ELF-1 (cell line): ENCODE measurements at places on chromosomes 2 and 18.

- DNase-seq: no peak
Measured at GRCh38 chr2:238182362-238182761, 21.1 kb downstream of the ILKAP start.

- no peak for DNase-seq
Measured at GRCh38 chr2:186189816-186190215, 296.2 kb upstream of the ZC3H15 start.

GRCh38 chr2:238864207-238865014 lies 16.5 kb downstream of the TWIST2 start:
- peak; percentile 96 for DNase-seq

GRCh38 chr2:231780123-231780908 lies 766 bp downstream of the PDE6D start:
- DNase-seq: peak; percentile 67

DNA sequence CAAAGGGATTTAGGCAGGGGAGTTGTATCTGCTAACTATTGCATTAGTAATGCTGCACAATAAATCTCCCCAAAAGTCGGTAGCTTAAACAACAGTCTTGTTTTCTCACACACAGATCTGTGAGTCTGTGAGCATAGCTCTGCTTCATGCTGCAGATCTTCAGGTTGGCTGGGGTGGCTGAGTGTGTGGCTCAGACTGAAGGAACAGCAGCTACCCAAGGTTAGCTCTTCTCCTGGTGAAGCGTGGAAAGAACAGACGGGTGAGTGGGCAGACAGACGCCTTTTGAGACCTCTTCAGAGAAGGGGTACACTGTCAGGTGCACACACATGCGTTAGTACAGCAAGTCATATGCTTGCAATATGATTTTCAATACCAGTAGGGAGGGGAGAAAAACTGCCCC lies 3.9 kb upstream of the CCDC85A start:
- no peak for DNase-seq

DNA sequence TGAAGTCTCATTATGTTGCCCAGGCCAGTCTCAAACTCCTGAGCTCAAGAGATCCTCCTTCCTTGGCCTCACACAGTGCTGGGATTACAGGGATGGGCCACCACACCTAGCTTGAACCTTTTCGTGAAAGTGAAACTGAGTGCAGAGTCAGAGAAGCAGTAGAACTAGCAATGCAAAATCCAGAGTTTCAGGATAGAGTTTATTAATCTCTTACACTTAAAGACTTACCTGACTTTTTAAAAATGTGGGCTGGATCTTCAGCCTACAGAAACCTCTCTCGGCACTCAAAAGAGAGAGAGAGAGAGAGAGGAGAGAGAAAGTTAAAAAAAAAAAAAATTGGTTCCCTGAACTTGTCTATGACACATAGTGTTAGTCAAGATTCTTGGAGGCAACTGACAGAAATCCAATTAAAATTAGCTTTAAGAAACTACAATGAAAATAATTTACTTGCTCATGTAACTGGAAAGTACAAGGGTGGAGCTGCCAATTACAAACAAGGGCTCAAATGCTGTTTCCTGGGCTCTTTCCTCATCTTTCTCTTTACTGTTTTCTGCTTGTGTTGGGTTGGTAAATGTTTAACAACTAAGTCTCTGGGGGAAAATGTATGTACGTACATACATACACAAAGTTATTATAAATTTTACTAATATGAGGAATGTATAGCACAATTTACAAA lies 98.1 kb upstream of the CERS6 start:
- DNase-seq: no peak

DNA sequence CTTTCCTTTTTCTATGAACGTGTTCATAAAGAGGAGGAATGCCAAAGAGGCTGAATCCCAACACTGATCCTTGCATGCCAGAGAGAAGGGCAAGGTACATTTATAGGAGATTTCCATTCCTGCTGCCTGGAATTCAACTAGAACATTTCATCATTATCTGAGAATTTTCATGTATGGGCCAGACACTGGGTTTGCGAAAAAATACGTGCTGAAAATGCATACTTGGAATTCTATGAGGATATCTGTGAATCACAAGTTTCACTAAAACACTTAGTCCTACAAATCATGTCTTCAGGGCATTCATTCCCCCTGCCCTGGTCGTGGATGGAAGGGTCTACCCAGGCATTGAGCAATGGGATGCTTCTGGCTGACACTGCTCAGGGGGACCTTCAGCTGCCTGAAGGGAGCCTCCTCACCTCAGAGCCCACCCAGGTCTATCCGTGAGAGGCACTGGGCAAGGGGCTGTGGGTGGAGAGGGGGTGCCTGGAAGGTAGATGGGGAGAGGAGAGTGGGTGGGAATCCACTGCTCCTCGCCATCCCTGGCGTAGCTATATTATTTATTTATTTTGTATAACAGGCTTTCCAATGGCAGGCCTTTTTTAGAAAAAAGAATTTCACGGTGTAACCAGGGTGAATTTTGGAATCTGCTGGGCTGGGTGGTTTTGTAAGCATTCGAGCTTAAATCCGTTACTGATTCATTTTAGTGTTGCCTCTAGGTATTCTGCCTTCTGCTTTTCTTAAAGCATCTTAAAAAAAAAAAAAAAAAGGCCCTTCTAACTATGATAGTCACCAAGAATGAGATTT lies 560.6 kb upstream of the ID2 start:
- DNase-seq: no peak
